ENCODE measurements at places on chromosomes 1 and 21.

DNA sequence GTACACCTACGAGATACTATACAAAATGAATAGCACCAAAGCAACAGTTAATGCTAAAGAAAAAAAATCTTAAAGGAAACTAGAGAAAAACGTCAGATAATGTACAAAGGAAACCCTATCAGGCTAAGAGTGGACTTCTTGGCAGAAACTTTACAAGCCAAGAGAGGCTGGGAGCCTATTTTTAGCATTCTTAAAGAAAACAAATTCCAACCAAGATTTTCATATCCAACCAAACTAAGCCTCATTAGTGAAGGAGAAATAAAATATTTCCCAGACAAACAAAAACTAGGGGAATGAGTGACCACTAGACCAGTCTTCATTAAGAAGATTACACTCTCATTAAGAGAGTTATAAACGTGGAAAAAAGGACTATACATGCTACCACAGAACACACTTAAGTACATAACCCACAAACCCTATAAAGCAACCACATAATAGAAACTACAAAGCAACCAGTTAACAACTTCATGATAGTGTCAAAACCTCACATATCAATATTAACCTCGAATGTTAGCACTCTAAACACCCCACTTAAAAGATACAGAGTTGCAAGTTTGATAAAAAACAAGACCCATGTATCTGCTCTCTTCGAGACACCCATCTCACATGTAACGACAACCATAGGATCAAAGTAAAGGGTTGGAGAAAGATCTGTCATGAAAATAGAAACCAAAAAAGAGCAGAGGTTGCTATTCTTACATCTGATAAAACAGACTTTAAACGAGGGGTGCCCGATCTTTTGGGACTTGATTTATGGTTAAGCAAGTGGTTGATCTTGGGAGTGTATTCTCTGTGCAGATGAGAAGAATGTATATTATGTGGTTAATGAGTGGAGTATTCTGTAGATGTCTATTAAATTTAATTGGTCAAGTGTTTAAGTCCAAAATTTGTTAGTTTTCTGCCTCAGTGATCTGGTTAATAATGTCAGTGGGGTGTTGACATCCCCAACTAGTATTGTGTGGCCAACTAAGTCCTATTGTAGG is 1301.4 kb downstream of the PLA2G4A start:
- DNase-seq, result no peak

GRCh38 chr1:61975638-61976037 is 219.0 kb upstream of the L1TD1 start:
- no peak for DNase-seq

DNA sequence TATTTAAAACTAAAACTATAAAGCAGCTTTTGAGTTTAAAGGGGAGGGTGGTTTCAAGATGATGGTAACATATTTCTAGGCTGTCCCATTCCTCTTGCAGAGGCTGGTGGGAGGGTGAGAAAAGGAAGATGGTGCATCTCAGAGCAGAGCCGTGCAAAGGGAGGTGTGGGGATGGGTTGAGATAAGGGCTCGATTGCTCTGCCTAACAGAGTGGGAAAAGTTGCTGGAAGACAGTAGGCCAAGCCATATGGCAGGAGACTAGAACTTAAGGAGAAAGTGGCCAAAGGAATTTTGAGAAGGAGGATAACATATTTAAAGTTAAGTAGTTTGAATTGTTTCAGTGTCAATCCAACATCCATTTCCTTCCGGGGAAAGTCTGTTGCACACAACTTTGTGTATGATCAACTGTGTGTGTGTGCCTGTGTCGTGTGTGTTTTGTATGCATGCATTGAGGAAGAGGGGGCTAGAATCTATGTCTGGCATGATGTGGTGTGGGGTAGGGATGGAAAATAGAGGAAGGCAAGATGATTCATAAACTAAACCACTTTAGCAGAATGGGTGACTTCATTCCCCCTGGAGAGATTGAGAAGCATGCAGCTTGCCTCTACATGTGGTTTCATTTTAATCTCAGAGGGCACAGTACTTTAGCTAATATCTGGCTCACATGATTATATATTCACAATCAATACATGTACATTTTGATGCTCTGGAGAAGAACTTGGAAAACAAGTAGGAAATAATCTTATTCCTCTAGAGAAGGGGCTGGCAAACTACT is 145.0 kb upstream of the DNAH14 start:
- DNase-seq, result no peak

DNA sequence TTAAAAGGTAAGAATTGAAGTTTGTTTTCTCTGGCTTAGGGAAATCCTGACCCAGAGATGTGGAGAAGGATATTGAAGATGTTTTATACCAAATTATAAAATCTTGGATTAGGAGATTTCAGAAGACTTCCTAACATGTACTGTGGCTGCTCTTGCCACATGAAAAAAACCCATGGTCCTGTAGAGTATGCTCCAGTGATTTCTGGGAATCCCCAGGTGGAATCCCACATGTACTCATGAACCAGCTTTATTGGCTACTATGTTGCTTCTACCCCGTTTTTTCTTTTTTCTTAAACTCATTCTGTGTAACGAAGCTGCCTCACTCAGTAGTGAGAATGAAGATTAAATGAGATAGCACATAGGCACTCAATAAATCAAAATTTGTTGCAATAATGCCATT is 132.7 kb upstream of the SGIP1 start:
- DNase-seq, result no peak

DNA sequence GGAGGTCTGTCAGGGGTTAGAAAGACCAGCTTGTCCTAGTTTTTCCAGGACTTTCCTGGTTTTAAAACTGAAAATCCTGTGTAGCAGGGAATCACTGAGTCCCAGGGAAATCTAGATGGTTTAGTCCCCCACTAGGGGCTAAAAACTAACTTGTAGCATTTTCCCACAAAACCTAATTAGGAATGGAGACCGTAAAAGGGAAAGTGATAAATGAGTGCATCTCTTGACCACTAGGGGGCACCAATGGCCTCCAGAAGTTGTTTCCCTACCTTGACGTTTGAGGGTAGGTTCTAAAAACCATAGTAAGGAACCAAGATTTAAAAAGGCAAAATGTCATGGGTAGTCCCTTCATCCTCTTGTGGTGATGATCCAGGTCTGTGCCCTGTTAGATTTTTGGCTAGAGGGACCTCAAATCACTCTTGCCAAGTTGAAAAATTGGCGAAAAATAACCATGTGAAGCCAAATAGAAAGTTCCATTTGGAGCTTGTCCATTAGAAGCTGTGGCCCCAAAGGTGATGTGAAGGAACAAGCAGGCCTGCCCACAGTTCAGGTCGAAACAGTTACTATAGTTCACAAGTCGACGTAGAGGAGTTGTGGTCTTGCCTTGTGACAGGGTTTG is 24.5 kb downstream of the CLIC6 start:
- DNase-seq, result peak; percentile 5

GRCh38 chr1:75522389-75522788 is 88.5 kb downstream of the SLC44A5 start:
- no peak for DNase-seq

DNA sequence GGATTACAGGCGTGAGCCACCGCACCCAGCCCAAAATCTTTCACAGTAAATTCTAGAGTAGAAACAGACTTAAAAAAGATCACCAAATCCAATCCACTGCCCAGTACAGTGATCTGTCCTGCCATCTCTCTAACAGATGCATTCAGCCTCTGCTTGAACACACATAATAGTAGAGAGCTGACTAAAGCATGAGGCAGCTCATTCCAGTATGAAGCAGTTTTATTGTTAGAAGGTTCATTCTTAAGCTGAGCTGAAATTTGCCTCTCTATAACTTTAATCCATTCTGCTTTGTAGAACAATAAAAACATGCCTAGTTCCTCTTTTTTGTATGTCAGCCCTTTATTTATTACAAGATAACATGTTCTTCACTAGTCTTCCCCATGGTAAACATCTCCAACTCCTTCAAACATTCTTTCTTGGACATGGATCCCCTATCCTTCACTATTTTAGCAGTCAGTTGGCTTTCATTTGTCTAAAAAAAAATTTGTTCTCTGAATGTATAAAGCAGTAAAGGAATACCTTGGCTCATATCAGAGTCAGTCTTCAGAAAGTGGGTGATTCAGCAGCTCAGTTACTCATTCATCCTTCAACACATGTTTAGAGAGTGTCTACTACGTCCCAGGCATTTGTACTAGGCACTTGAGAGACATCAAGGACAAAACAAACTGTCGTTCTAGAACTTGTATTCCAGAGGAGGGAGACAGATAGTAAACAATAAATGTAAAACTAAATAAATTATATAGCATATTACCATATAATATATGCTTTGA is 10.7 kb upstream of the PTBP2 start:
- DNase-seq, result no peak

GRCh38 chr1:66227966-66228365 is 306.0 kb upstream of the SGIP1 start:
- no peak for DNase-seq

DNA sequence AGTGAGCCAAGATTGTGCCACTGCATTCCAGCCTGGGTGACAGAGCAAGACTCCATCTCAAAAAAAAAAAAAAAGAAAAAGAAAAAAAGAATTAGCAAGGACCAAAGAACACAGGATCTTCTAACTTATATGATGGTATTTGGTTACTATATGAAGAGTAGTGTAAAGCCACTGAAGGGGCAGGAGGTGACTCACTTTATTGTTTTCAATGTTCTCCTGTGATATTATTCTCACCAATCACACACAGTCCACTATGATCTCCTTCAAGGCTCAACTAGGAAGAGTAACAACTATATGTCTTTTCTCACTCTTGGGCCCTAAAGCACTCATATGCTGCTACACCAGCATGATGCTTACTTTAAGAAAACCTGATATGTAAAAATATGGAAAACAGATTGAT is 26.7 kb downstream of the RC3H1 start:
- DNase-seq, result no peak

DNA sequence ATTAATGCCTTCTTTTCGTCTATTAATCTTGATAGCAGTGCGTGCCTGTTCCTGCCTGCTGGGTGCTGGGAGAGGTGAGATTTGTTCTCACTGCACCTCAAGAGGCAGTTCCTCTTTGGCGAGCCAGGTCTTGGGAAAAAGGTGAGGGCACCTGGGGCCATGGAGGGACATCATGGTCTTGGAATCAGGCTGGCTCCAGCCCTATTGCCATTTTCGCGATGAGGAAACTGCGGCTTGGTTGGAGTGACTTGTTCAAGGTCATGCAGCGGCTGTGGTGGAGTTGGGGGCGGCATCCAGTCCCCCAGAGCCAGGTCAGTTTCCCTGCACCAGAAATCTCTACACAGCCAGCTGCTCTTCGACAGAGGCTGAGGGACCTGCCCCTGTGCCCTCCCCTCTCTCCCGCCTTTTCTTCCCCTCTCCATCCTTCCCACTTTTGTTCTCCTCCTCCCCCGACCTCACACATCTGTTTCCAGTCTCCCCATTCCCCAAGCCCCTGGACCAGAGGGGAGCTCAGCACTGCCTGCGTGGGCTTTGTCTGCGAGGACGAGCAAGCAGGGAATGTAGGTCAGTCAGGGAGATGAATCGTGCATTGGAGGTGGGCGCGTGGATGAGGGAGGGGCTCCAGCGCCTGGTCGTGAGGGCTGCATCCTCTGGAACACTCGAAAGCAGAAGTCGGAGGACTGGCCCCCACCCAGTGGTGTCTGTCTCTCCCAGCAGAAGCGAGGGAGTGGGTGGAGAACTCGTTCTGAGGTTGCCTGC is 135.1 kb downstream of the ACTL8 start:
- no peak for DNase-seq

DNA sequence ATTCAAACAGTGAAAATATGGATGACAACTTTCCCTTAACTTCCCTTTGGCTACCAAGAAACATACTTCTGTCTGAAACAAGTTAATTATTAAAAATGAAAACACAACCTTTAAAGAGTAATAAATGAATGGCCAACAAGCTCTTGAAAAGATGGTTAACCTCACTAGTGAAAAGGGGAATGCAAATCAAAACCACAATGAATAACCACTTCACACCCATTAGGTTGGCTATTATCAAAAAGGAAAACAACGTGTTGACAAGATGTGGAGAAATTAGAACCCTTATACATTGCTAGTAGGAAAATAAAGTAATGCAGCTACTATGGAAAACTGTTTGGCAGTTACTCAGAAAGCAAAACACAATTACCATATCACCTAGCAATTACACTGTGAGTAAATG is 14.1 kb downstream of the COP1 start:
- DNase-seq, result no peak

GRCh38 chr21:45844181-45844580 is 137.4 kb upstream of the COL6A1 start:
- DNase-seq, result no peak

- no peak for DNase-seq
Measured at GRCh38 chr1:107570768-107571167, 394.2 kb downstream of the VAV3 start.

DNA sequence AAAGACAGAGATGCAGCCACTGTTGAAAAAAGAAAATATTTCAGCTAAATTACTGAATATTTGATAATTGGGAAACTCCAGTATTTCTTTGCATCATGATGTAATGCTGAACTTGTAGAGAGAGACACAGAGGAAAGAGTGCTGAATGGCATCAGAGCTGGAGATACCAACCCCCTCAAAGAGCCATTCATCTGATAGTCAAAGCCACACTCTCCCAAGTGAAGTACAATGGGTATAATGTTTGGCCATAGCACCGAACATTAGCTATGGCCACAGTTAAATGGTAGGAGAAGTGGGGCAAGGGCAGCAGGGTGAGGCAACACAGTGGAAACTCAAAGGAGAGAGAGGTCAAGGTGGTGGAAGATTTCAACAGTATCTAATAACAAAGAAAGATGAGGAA is 107.5 kb upstream of the TNFSF4 start:
- no peak for DNase-seq

DNA sequence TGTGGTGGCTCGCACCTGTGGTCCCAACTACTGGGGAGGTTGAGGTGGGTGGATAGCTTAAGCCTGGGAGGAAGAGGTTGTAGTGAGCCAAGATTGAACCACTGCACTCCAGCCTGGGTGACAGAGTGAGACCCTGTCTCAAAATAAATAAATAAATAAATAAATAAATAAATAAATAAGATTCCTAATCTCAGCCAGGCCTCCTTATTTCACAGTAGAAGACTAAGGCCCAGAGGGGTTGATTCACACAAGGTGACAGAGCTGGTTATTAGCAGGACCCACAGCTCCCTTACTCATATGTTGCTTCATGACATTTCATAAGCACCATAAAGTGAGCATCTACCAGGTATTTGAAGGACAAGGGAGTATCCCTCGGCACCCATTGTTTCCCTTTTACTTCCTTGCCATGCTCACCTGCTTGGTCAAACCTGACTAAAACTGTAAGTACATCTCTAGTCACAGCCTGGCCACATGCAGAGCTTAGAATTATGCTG is 32.7 kb downstream of the ALG14 start:
- DNase-seq, result no peak

DNA sequence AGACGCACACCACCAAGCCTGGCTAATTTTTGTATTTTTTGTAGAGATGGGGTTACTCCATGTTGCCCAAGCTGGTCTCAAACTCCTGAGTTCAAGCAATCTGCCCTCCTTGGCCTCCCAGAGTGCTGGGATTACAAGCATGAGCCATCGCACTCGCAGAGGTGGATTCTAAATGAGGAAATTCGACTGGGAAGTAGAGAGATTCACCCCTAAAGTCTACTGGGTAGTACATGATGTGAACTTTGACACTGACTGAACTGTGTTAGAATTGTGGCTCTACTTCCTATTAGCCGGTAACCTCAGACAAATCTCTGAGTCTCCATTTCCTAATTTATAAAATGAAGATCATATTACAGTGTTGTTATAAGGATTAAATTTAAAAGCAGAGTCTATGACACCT is 276.0 kb upstream of the NR5A2 start:
- no peak for DNase-seq
